ENCODE measurements at places on chromosomes 5 and 9.

GRCh38 chr5:10984021-10984715, 223.1 kb upstream of the DAP start:
- DNase-seq = no peak

- no peak for DNase-seq
Observed at GRCh38 chr9:135734616-135735144, 32.7 kb downstream of the KCNT1 start.

DNA sequence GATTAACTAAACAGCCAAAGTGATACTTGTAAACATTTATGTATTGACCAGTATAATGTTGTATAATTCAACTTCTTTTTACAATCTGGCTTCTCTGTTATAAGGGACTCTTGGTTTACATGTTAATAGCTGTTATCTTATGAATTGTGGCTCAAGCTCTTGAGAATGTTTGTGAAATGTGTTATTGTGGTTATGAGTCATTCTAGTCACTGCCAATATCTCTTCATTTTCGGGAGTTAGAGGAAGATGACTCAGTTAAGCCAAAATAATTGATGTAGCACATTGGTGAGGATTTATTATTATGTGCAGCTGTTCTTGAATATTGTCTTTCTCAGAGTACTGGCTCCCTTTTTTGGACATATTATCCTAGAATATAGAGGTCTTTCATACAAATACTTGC, 655.2 kb upstream of the RIOK2 start:
- DNase-seq = peak; percentile 97

GRCh38 chr9:79489261-79490000, 82.3 kb upstream of the TLE4 start:
- DNase-seq = peak; percentile 89
